ENCODE measurements at places on chromosomes 3 and 15.

DNA sequence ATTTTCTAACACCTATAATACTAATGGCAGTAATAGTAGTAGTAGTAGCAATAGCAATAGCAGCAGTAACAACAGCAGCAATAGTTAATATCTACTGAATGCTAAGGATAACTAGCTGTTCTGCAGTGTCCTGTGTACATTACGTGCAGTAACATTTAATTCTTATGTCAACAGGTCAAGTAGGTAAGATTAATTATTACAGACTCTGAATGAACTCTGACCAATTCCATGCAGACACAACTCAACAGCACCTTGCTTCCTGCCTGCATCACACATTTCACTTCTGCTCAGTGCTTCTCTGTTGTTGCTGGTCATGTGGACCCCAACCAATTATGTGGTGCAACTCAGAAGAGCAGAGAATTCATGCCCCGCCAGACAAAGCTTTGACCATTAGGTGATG is 39.9 kb upstream of the ARHGEF26 start:
- no peak for DNase-seq

DNA sequence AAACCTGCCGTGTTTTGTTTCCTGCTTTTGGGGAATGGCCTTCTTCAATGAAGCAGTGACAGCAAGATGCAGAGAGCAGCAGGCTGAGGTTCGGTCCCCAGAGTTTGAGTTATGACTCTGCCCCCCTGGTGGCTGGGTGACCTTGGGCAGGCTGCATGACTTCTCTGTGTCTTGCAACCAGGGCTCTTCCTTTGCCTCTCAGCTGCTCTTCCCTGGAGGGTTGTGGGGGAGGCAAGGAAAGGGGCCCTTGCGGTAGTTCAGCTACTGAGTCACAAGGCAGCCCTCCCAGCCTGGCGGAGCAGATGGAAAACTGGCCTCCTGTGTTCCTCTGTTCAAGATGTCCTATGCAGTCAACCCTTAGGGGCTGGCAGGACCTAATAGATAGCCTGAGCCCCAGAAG is 17.1 kb downstream of the CTXND1 start:
- DNase-seq: no peak

GRCh38 chr3:115187149-115187757 is 40.2 kb upstream of the ZBTB20 start:
- DNase-seq: no peak

- DNase-seq: no peak
Observed at GRCh38 chr3:153693207-153693606, 428.0 kb upstream of the ARHGEF26 start.

GRCh38 chr3:185131602-185132256 is 21.1 kb downstream of the C3orf70 start:
- DNase-seq: no peak

DNA sequence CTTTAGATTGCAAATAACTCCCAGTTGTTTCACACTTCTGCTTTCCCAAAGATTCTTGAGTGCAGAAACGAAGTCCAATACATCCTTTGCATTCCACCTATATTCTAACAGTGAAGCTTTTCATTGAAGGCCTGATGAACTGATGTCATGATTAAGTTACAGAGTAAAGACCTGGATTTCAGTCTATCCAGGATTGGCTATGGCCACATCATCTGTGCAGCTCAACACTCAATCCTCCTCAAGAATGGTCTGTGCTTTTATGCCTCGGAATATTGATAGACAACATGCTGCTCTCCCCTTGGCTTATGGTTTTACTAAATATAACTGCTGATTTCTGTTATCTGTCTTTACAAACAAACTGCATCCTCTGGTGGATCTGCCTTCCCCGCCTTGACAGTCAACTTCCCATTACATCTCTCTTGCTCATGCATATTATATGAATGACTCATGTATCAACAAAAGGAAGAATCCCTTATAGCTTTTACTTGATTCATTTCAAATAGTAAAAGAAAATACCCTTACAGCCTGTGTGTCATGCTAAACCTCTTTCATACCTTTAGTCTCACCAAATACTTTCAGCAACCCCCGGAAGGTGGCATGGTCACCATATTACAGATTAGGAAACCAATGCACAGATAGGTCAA is 59.5 kb downstream of the SCN11A start:
- peak; percentile 44 for DNase-seq

- DNase-seq: no peak
Observed at GRCh38 chr15:70049701-70050301, 47.9 kb downstream of the TLE3 start.

GRCh38 chr3:129940086-129940485 is 34.4 kb upstream of the TRH start:
- DNase-seq: no peak

DNA sequence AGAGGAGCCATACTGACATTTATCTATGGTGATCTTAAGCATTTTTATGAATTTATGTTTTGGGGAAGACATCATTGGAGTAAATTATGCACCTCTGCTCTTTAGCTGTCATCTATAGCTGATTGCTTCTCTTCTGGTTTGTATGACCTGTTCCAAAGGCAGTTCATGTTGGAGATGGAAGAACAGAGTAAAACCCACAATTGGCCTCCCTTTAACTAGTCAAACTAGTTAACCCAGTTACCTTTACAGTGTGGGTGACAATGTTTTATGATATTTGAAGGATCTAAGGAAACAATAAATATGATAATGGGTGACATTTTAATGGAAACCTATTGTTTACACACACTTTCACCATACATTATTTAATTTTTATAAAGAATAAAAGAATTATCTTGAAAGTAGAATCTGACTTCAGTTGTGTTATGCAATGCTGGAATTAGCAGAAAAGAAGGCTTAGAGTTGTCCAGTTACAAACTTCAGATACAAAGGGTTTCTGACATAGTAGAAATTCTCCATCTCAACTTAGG is 263.5 kb downstream of the NFKBIZ start:
- no peak for DNase-seq

DNA sequence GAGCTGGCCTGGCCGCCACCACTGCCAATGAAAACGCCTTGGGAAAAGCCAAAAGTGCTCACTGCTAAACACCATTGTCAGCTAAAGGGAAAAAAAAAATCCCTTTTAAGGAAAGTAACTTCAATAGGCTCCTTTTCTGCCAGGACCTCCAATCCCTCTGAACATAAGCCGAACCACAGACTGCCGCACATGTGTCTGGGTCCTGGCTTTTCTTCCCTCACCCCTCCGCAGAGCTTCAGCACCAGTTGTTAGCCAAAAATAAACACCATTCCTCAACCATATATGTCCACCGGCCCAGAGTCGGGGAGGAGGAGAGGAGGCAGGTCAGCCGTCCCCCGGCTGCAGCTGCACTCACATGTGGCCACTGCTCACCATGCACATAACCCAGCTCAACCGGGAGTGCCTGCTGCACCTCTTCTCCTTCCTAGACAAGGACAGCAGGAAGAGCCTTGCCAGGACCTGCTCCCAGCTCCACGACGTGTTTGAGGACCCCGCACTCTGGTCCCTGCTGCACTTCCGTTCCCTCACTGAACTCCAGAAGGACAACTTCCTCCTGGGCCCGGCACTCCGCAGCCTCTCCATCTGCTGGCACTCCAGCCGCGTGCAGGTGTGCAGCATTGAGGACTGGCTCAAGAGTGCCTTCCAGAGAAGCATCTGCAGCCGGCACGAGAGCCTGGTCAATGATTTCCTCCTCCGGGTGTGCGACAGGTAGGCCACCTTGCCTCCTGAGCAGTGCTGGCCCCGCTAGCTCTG is at the start of gene FBXL22:
TSS of gene FBXL22 (plus strand) at position 350 of the 753 bp plus-strand sequence. CDS start at position 356, 6 bp downstream.
- DNase-seq: no peak

DNA sequence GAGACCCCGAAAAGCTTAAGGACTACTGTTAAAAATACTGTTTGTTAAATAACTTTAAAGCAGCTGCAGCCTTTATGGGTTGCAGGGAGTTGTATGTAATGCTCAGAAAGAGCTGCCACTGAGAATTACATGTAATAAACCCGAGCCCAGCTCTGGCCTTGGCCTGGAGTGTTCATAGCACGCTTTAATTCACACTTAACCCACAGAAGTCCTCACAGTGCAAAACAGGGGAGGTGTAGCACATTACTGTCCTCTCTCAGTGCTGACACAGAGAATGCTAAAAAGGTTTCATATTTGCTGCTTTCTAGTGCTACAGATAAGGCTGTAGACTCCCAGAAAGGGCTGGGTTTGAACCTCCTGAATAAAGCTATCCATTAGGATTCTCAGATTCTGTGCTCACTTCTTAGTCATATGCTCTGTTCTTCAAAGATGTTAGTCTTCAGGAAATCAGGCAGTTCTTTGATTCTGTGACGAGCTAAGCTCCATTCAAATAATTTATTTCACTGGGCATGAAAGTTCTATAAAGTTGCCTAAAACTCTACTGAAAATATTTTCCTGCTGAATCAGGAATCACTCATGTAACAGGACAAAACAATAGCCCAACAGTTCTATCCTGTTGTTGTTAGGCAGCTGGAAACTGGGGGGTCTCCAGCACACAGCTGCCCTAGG is 108.0 kb downstream of the SENP2 start:
- peak; percentile 55 for DNase-seq

Measured in GM04503 (cell line).